Activated CD4-positive, alpha-beta T cell treated with anti-CD3 and anti-CD28 coated beads, Interleukin-2, amount 50 U/mL, for 24 hours (primary cell): ENCODE measurements at places on chromosomes 16 and 17.
A peak's percentile ranks its signal among the peaks of the same experiment; 100 is the strongest.

- DNase-seq = no peak
Observed at GRCh38 chr16:77660311-77660710, 62.0 kb upstream of the NUDT7 start.

GRCh38 chr17:19868079-19868395 is 301 bp upstream of the ULK2 start:
- no peak for DNase-seq

GRCh38 chr16:79316004-79316458 is 284.5 kb downstream of the MAF start:
- peak; percentile 70 for DNase-seq

- no peak for DNase-seq
Observed at GRCh38 chr17:56917559-56918296, 3.9 kb upstream of the TRIM25 start.

- DNase-seq = no peak
Observed at GRCh38 chr17:40015998-40016985, 1.1 kb downstream of the CSF3 start.

- no peak for DNase-seq
Observed at GRCh38 chr17:73271072-73271471, 9.4 kb upstream of the CPSF4L start.

DNA sequence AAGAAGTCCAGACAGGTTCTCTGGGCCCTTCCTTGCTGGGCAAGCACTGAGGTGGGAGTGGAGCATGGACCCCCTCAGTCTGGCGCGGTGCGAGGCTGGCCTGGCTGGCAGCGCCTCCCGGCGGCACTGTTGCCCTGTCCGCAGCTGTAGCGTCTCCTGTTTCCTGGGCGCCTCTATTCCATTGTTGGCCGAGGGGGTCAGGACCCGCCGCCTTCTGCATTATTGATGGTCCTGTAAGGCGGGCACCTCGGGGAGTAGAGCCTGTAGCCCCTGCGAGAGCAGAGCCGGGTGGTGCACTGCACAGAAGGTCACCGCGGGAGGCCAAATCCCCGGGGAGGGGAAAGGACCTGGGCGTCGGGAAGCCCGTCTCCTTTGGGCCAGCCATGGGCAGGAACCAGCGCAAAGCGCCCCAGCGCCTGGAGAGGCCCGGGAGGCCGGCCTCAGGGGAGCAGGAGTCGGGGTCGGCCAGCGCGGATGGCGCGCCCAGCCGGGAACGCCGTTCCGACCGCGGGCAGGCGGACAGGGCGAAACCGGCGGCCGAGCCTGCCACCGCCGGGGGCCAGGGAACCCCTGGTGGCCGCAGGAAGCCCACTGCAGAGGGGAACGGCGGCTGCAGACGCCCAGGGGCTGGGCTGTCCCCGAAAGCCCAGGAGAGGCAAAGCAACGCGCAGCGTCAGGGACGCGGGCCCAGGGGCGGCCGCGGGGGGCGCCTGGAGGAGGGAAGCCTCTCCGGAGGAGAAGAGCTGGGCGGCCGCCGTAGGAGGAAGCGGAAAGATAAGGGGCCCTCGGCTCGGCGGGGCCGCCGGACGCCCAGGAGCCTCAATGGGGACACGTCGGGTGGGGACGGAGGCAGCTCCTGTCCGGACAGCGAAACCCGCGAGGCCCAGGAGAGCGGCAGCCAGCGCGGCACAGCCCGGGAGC is at the start of gene MYO15B:
TSS of gene MYO15B (plus strand) at position 126 of the 921 bp plus-strand sequence. CDS start at position 384, 258 bp downstream.
- DNase-seq = peak; percentile 28

GRCh38 chr17:64163468-64163867 is 33.5 kb upstream of the ERN1 start:
- no peak for DNase-seq

DNA sequence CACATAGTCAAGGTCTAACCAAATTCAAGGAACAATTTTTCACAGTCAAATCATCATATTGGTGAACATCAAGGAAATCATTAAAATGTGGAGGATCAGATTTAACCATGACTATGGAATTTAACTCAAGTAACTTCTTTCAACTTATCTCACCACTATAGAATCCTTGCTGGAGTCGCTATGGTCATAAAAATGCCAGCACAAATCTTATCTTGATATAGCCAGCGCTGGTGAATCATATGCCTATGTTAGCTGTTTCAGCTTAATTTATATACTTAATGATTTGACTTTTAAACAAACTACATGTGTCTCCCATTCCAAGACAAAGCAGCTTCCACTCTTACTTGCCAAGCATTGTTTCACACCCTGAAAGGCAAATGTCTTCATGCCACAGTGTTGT is 416.4 kb downstream of the CDH11 start:
- no peak for DNase-seq
